ENCODE measurements at places on chromosomes 7 and 10.

DNA sequence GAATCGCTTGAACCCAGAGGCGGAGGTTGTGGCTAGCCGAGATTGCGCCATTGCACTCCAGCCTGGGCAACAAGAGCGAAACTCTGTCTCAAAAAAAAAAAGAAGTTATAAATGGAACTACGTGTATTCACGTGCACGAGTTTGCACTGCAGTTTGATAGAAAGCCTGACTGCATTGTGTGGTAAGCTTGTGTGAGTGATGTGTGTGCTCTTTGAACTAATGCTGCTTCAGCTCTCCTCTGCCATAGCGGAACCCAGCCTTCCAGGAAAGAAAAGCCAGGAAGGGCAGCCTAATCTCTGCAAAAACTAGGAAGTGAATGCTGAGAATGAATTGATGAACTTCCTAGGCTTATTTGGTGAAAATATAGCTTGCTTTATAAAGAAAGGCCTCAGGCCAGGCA is 15.6 kb upstream of the MKRN1 start:
- DNase-seq = no peak

- DNase-seq = no peak
Observed at GRCh38 chr10:58756130-58756719, 243.6 kb downstream of the BICC1 start.

GRCh38 chr10:119461380-119461779 is 81.1 kb downstream of the RGS10 start:
- no peak for DNase-seq

DNA sequence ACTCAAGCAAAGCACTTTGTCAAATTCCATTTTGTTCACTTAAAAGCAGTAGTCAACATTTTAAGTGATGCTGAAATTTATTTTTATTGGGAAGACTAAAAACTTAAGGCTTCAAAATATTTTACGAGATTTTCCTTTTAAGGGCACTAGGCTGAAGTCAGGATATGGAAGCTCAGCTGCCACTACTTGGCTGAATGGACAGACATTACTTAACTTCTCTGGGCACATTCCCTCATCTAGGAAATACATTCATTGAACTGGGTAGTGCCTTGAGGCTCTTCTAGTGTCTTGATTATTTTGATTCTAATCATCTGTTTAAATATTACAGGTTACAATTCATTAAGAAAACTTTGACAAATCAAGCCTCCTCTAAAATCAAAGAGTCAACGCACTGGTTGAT is 11.1 kb downstream of the MEOX2 start:
- DNase-seq = no peak

GRCh38 chr7:17046666-17047065 is 164.9 kb upstream of the AGR3 start:
- no peak for DNase-seq

DNA sequence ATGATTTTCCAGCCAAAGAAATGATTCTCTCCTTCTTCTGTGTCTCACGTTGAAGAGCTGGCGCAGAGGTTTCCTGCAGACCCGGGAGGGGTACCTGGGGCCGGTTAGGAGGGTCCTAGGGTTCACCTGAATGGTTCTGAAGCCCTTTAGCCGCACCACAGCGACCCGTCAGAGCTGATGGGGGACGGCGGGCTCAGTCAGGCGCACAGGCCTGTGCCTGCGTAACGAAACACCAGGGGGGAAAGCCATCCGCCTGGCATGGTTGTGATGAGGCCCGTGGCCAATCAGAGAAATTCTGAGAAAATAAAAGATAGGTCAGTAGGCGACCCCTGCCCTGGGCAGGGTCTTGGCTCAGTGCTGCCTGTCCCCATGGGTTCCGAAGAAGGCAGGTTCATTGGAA is 35.6 kb downstream of the FAM20C start:
- DNase-seq = no peak

All from stimulated activated CD8-positive, alpha-beta memory T cell treated with anti-CD3 and anti-CD28 coated beads, Interleukin-4, amount 100 ng/mL, for 4 hours (primary cell).